A549 (cell line): ENCODE measurements at places on chromosomes 16 and 17.

DNA sequence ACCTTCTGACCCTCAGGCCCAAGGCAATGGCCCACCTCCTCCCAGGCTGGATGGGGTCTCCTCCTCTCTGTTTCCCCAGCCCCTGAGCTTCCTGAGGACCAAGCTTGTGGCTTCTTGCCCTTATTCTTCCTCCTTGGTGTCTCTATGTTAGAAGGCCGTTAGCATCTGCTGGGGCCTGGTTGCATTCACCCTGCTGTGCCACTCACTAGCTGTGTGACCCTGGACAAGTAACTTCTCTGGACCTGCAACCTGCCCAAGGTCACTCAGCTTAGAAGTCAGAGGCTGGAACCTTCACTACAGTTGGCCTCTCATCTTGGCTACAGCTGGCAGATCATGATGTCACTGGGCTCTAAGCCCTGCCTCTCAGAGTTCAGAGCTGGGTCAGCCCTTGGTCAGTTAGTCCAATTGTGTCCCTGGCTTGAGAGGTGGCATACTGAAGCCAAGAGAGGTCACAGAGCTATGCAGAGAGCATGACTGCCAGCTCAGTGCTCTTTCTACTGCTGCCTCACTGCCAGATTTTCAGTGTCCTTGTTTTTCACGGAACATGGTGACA lies 3.0 kb downstream of the MT2A start:
- DNase-seq: no peak

DNA sequence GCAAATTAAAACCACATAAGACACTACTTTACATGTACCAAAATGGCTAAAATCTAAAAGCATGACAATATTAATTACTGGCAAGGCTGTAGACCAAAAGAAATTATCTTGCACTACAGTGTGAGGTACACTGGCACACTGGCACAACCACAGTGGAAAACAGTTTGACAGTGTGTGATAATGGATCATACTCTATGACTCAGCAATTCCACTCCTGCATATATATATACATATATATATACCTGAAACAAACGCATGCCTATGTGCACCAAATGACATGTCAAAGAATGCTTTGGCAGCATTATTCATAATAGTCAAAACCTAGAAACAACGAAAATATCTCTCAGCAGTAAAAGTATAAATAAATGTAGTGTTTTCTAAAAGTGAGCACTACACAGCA lies 4.6 kb upstream of the DYNLRB2 start:
- no peak for DNase-seq

DNA sequence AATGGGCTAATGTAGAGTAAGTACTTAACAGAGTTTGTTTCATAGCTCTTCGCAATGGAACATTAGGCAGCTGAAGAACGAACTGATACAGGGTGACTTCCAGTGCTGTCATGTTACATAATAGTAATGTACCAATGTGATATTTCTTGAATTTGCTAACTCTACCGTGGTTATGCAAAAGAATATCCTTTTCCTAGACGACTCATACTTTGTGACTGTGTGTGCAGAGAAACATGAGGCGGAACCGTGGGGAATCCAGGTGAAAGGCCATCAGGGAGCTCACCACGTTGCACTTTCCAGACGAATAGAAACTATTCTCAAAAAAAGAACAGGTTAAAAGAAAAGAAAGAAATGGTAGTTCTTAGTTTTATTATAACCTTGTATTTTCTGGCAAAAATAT lies 13.2 kb downstream of the NOB1 start:
- no peak for DNase-seq

DNA sequence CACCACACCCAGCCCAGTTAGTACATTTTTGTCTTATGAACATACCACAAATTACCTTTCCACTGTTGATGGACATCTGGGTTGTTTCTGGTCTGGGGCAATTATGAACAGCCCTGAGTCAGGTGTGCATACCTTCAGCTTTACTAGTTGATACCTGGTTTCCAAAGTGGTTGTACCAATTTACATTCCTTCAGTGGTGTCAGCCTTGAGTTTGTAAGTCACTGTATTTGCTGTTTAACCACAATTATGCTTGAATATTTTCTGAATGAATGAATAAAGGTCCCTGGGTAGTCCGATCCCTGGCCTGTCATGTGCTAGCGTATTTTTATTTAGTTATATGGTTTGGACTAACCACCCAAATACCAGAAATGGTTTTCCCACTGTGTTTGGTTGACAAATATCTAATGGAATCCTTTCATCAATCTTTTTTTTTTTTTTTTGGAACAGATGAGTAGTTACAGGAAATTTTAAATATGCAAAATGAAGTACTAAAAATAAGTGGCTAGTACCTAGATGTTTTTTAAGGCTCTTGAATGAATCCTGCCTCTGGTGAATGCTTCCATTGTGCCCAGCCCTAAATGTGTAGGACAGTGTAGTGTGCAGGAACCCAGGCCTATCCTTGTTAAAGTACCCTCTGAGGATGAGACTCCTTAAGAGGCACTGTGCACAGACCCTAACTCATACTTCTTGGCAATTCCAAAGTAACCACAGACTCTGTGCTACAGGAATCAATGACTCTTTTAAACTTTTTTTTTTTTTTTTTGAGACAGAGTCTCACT lies 3.7 kb downstream of the DUSP14 start:
- no peak for DNase-seq

DNA sequence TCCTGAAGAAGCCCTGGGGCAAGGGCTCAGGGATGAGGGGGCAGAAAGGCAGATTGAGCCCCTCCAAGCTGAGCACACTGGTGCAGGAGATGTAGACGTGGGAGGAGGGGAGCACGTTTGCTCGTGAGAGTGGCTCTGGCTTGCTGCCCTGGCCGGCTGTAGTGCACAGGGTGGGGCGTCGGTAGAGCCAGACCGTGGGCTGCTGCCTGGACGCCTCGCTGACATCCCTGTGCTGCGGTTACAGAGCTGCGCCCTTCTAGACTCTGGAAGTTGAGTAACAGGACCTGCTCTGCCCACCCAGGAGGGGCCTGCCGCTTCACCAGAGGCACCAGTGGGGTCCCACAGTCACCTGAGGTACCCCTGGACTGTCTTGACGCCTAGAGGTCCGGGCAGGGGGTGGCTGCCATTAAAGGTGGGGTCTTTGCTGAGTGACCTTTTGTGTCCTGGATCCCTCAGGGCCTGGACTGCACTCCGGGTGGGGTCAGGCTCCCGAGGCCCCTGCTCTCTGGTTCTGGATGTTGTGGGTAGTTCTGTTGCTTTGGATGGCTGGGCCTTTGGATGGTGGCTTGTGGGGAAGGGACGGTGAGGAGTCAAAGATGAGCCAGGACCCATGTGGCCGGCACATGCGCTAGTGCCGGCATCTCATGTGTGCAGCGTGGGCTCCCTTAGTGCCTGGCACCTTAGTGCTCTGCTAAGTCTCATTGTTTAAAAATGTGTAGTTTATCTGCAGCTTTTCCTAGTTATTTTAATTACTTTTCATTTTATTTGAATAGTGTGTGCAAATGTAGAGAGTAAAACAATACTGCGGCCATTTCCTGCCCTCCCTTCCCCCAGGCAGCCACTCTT lies 41.7 kb downstream of the PGS1 start:
- no peak for DNase-seq

DNA sequence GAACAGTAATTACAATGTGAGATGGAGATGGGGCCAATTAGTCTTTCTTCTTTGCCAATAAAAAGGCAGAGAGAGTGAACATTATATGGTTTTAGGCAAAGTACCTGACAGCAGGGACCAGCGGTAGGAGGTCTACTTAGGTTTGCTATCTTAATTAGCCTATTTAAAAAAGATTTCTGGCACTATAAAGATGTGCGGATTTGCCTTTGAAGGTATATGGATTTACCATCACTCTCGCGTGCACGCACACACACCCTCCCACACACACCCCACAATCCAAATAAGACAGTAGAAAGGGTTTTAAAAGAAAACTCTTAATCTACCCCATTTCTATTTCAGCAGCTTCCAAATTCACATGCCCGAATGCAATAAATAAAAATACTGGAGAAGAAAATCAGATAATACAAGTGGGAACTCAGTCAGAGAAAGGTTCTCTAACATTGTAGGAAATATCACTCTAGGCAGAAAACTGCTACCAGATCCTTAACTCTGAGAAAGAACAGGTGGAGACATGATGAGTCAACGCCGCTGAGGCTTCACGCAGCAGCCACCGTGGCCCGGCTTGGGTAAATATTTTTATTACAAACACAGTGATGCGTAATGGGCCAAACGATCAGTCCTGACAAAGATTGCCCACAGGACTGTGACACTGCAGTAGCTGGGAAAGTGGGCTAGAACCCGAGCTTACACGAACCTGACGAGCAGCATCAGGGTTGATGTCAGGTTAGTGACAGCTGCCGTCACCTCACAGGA lies 66.6 kb upstream of the AXIN2 start:
- peak; percentile 88 for DNase-seq

DNA sequence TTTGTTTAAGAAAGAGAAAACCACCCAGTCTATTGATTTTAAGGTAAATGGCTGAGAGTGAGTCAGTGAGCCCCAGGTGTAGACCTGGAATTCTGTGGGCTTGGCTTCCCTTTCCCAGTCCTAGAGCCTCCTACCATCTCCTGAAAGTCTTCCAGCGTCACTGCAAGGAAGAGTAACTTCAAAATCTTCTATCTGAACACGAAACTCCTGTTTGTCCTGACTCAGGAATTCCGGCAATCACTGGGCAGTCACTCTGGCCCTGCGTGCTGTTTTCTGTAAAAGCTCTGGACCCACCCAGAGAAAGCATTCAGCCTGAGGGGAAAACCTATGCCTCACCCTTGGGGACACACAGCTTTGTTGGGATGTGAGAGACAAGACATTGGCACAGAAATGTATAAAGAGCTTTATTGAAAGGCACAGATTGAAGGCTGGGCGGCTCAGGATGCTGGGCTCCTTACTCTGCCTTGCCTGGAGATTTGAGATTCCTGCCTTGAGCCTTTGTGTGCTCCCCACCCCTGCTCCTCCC lies 15.9 kb downstream of the MINK1 start:
- peak; percentile 80 for DNase-seq

DNA sequence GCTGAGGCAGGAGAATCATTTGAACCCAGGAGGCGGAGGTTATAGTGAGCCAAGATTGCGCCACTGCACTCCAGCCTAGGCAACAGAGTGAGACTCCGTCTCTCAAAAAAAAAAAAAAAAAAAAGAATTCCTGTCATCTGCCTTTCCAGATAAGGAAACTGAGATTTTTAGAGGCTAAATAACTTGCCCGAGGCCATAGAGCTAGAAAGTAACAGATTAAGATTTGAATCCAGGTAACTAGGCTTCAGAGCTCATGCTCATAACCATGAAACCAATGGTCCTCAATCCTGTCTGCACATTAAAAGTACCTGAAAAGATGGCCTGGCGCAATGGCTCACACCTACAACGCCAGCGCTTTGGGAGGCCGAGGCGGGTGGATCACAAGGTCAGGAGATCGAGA lies 9.5 kb downstream of the NCBP3 start:
- no peak for DNase-seq

DNA sequence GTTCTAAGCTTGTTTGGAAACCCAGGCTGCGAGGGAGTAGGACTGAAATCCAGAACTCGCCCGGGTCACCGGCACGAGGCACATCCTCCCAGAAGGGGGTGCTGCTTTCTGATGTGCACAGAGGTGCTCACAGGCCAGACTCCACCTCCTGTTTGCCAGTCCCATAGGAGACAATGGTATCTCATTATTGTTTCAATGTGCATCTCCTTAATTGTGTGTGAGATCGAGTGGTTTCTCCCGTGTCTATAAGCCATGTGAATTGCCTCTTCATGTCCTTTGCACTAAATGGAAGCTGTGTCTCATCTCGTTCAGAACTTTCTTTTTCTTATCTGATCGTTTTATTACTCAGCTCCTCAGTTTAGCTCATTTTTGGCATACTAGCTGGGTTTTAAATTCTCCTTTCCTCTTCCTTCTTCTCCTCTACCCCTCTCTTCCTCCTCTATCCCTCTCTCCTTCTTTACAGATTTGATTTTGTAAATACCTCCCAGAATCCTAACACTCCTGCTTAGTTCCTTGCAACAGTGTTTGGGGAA lies 32.1 kb upstream of the PRKCB start:
- DNase-seq: peak; percentile 55

DNA sequence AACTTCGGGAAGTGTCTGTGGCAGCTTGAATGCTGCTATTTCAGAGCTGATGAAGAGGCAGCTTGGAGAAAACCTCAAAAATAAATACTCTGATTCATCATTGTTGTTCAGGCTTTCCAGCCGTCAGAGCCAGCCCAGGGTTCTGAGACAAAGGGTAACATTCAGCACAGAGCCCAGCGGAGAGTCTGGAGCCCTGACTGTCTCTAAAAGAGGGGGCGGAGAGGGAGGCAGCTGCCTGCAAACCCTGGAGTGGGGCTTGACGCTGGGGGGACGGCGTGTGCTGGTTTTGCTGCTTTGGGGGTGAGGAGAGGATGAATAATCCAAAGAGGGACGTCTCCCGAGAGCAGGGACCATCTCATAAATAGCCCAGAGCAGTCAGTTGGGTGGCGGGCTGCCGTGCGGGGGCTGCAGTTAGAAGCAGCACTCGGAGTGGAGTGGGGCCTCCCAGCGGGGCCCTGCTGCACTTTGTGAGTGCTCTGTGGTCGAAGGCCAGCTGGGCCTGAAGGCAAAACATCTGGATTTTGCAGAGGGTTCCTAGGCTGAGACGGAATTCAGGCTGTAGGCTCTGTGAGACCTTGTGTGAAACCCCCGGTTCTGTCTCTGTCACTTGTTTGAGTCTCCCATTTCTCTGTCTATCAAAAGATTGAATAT lies 237.8 kb downstream of the PRKCA start:
- no peak for DNase-seq

DNA sequence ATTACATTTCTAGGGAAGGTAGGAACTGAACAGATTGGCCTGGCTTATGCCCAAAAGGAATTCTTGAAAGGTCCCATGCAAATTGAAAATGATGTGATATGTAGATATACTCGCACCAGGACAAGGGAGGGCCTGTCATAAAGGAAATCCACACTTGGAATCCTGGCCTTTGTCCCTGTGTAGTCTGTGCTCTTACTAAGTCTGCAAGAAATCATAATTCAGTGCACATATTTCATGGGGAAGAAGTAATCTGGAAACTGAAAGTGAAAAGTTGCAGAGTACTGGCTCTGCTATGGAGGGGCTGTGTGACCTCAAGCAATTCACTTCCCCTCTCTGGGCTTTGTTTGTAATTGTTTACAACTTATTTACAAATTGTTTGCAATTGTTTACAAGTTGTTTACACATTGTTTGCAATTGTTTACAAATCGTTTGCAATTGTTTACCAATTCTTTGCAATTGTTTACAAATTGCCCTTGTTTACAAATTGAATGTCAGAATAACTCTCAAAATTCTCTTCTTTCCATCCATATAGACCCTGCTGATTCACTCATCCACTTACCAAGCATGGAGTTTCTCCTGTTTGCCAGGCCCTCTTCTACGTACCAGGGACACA lies 12.9 kb downstream of the SCNN1G start:
- DNase-seq: no peak

- DNase-seq: no peak
Observed at GRCh38 chr17:69086641-69087040, 25.9 kb upstream of the ABCA9 start.

DNA sequence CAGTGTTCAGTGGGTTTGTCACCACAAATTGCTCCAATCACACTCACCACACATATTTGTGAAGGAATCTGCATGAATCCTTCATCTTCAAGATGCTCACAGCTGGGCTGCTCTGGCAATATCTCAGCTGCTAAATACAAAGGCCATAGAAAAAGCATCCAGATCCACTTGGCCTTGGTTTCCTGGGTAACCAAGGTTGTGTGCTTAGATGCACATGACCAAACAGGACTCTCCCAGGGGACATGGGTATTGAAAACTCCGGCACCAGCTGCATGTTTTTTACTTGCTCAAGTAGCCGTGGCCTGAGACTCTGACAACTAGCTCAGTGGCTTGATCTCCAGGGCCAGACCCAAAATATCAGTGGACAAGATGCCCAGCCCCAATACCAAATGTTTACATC lies 131.3 kb downstream of the CBLN1 start:
- no peak for DNase-seq
